Forelimb muscle (tissue), 1 donor: ENCODE measurements at places on chromosomes 5 and 9.

- DNase-seq, result no peak
These were observed 357.0 kb upstream of the PIK3R1 start for GRCh38 chr5:67858471-67859031.

GRCh38 chr9:116795821-116796220 lies 108.7 kb downstream of the TRIM32 start:
- DNase-seq, result no peak

- peak; percentile 8 for DNase-seq
These were observed 100.1 kb upstream of the DHFR start for GRCh38 chr5:80754900-80755299.

- DNase-seq, result no peak
These were observed 109.7 kb downstream of the KCNN2 start for GRCh38 chr5:114471529-114471928.

- no peak for DNase-seq
These were observed 15.9 kb upstream of the SYNPO start for GRCh38 chr5:150624334-150625163.

GRCh38 chr5:181099602-181100086 lies 31.3 kb downstream of the OR2V1 start:
- no peak for DNase-seq

DNA sequence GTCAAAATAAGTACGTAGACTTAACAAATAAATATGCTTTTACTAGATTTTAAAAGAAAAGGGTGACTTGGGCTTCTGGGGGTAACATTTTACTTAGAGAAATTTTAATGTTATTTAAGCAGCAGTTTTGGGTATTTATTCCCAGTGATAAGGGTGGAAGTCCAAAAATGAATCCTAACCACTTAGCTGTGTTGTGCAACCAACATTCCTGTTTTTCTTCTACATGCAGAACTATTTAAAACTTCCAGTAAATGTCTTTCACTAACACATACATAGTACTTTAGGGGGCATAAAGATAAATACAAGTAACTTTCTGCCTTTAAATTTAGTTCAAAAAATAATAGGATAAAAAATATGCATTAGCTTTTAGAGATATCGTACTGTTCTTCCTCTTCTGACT lies 436.7 kb downstream of the CTNND2 start:
- DNase-seq, result no peak

- DNase-seq, result no peak
These were observed 228.9 kb downstream of the CDK5RAP2 start for GRCh38 chr9:120351106-120351505.

- DNase-seq, result no peak
These were observed 81.8 kb upstream of the HRH2 start for GRCh38 chr5:175576096-175576495.
